Jurkat, Clone E6-1 (cell line): ENCODE measurements at places on chromosomes 13 and 19.

DNA sequence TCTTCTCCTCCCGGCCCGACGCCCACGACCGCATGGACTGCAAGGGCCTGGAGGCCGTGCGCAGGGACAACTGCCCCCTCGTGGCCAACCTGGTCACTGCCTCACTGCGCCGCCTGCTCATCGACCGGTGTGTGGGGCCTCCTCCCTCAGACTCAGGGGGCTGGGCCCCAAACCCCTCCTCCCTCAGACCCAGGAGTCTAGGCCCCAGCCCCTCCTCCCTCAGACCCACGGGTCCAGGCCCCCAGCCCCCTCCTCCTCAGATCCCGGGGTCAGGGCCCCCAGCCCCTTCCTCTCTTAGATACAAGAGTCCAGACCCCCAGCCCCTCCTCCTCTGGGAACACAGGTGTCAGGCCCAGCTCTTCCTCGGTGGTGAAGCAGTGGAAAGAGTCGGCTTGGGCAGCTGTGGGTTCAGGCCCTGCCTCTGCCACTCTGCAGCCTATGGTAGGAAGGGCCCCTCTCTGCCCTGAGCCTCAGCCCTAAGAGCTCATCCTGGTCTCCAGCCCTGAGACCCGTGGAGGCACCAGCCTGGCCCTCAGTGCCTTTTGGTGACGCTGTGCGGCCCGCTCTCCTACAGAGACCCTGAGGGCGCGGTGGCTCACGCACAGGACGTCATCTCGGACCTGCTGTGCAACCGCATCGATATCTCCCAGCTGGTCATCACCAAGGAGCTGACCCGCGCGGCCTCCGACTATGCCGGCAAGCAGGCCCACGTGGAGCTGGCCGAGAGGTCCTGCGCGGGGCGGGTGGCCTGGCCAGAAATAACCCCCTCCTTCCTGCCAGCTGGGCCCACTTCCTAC is 3.7 kb upstream of the SPIB start:
- peak; percentile 25 for DNase-seq

- no peak for DNase-seq
Observed at GRCh38 chr13:90696254-90696653, 651.2 kb upstream of the MIR17HG start.

- DNase-seq = no peak
Observed at GRCh38 chr13:99823961-99824360, 147.6 kb downstream of the ZIC5 start.

- no peak for DNase-seq
Observed at GRCh38 chr19:13717194-13717643, 47.1 kb upstream of the MRI1 start.

GRCh38 chr13:99432609-99433542 is 68.4 kb upstream of the TM9SF2 start:
- no peak for DNase-seq
